ENCODE measurements at places on chromosomes 11 and 22.

DNA sequence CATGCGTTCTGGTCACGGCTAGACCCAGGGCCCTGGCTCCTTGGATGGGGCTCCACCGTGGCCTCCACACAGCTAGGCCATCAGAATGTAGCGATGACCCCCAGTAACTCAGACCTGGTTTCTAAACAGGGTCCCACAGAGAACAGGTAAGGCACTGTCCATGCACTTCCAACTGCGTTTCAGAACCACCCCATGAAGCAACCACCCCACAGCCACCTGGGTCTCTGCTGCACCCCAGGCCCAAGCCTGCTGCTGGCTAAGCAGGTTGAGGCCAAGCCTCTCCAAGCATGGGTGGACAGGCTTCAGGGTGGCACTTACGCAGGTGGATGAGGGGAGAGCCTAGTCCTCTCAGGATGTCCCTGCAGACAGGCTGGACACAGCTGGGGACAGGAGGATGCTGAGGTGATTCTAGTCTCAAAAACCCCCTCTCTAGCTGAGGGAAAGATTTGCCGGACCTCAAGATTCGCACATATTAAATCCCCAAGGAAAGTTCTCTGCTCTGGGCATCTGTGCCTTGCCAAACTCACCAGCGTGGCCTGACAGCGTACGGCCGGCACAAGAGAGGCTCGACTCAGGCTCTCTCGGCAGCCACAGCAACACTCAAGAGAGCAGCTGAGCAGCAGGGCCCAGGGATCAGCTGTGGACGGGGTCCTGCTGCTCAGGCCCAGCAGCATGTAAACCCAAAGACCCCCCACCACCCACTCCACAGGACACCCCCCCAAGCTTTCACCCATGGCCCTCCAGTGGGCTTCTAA is 141.6 kb downstream of the CRYBB2 start:
- no peak for DNase-seq

GRCh38 chr11:75246671-75247350 is 6.2 kb downstream of the TPBGL start:
- DNase-seq: no peak

DNA sequence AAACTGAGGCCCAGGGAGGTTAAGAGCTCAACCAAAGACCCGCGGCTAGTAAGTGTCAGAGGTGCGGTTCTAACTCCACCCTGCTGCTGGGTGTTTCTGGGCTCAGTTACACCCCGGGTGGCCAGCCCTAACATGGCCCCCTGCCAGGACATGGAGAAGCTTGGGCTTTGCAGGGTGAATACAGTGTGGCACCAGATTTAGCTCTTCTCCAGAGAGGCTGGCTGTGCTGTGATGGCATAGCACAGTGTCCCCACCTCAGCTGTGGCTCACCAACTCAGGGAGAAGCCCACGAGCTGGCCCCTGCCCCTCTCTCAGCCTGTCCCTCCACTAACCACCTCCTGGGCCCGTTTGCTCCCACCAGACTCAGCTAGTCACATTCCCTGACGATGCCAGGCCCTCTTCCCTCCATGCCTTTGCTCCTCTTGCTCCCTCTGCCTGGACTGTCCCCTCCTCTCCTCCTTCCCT is 7.0 kb downstream of the UCP3 start:
- no peak for DNase-seq

- no peak for DNase-seq
These were observed 609.7 kb downstream of the TBC1D22A start for GRCh38 chr22:47372111-47372581.

GRCh38 chr11:17116117-17116516 is 38.6 kb upstream of the RPS13 start:
- DNase-seq: no peak

- no peak for DNase-seq
These were observed 62.6 kb upstream of the SLC6A5 start for GRCh38 chr11:20536784-20537183.

DNA sequence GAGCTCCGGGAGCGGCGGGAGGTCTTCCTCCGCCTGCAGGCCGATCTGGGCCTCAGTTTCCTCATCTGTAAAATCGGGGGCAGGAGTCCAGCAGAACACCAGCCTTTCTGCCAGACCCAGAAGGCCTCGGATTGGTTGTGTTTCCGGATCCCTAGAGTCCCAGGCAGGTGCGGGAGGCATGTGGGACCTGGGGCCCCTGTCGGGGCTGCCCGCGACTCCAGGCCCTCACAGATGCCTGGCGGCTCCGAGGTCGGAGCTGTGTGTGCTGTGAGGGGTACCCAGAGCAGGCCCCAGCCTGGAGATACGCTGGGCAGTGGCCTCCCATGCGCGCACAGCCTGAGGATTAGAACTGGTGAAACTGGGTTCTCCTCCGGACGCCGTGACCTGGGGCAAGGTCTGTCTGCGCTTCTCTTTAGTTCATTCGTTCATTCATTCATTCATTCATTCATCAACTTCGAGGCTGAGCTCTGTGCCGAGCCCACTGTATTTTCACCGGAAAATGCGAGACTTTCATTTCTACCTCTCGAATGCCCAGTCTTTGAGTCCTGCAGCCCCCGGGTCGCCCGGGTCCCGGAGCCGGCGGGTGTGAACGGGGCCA is 24.6 kb downstream of the FLRT1 start:
- no peak for DNase-seq

- no peak for DNase-seq
These were observed 18.0 kb upstream of the APOA1 start for GRCh38 chr11:116855413-116855812.

DNA sequence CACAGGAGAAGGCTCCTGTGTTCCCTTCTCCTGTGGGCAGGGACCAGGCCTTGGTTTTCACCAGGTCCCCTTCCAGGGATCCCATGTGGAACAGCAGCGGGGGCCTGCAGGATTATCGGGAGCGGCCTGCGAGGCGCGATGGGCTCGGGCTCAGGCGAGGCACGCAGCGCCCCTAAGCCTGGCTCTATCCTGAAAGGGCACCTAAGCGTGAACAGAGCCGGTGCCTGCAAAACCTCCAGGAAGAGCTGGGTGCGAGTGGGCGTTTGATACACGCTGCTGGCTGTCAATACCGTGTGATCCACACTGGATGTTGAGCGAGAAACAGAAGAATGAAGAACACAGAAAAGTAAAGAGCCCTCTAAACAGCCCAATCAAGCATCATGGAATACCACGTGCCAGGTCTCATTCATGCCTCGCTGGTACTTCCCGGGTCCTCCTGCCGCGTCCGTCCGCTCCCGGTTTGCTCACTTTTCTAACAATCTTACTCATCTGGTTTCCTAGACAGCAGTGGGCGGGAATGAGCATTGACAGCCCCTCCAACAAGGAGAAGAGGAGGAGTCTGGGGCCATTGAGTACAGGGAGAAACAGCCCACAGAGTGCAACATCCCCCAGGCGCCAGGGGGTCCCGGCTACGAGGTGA is 12.5 kb downstream of the OSBPL5 start:
- no peak for DNase-seq

DNA sequence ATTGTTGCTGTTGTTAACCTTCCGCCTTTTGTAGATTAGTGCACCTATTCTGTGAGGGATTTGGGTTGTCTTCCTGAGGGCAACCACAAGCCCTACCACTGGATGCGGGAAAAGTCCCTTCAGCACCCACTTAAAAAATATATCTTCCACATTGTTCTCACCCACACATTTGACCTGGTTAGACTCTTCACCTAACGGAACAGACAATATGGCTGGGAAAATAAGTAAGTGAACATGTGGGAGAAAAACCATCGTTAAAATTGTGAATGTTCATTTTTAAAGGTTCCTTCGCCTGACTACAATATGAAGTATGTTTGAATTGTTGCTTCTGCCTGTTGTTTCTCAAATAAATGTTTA is 72.0 kb upstream of the MPEG1 start:
- no peak for DNase-seq

- DNase-seq: no peak
These were observed 47.1 kb downstream of the INSC start for GRCh38 chr11:15161790-15162189.

- no peak for DNase-seq
These were observed 8.7 kb downstream of the GNG3 start for GRCh38 chr11:62716206-62716605.

- no peak for DNase-seq
These were observed 40.5 kb downstream of the IL18BP start for GRCh38 chr11:72039031-72039855.

- no peak for DNase-seq
These were observed 725.3 kb upstream of the CCDC179 start for GRCh38 chr11:23585416-23586104.

DNA sequence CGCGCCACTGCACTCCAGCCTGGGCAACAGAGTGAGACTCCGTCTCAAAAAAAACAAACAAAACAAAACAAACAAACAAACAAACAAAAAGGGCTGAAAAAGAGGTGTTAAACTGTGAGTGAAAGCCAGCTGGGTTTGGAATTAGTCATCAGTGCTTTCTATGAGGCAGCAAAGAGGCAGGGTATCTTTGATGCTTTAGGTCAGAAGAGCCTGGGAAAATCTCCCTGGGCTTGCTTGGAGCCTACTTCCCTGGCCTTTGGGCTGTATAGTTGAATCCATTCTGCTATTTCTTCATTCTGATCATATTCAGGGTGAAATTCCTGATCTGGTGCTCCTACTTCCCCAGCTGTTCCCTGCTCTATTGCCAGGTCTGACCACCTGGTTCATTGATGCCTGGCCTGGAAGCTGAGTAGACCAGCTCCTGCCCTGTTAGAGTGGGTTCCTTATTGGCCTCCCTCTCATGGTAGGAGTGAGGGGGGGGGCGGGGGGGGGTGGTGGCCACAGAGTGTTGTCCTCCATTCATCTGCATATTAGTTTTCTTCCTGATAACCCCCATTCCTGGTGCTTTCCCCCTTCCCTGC is 65.6 kb downstream of the INSC start:
- DNase-seq: peak; percentile 9

- no peak for DNase-seq
These were observed 57.5 kb downstream of the C22orf31 start for GRCh38 chr22:29003975-29004646.

DNA sequence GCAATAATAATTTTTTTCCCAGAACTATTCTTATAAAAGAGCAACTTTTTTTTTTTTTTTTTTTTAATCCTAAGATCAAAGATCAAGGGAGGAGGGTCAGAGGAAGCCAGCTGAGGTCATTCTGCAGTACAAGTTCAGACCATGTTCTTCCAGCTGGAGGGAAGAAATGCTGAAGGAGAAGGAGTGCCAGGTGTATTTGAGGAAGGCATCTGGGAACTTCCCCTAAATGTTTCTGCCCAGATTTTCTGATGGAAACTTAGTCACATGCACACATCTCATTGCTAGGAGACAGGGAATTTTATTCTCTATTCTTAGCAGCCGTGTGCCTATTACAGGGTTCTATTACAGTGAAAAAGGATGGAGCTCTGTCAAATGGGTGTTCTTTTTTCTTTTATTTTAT is 208.4 kb downstream of the ARHGAP42 start:
- no peak for DNase-seq

DNA sequence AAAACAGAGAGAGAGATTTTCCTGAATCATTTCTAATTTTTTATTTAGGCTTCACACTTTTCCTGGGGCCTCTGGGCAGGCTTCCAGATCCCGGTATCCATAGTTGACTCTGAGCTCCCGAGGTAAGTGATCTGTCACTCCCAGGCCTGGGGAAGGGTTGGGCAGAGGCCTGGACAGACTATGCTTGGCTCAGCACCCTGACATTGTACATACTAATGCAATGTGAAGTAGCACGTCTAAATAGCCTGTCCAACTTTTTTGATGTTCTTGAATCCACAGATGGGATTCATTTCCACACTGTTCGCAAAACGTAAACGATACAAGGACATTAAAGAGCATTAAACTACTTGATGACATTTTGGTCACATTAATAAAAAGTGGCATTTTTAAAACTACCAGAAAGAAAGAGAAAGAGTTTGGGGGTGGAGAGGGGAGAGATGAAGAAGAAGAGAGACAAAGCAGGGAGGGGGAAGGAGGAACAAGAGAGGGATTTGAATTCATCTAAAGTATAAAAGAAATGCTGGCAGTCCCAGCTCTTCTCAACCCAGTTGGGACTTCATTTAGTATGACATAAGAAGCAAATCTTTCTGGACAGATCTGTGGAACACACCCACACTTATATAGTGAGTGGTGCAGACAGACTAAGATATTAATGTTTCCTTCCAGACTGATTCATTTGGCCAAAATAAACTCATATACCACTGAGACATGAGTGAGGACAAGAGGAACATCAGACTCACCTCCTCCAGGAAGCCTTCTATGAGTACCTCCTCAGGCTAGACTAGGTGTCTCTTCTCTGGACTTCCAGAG is 514.2 kb downstream of the SOX6 start:
- no peak for DNase-seq

DNA sequence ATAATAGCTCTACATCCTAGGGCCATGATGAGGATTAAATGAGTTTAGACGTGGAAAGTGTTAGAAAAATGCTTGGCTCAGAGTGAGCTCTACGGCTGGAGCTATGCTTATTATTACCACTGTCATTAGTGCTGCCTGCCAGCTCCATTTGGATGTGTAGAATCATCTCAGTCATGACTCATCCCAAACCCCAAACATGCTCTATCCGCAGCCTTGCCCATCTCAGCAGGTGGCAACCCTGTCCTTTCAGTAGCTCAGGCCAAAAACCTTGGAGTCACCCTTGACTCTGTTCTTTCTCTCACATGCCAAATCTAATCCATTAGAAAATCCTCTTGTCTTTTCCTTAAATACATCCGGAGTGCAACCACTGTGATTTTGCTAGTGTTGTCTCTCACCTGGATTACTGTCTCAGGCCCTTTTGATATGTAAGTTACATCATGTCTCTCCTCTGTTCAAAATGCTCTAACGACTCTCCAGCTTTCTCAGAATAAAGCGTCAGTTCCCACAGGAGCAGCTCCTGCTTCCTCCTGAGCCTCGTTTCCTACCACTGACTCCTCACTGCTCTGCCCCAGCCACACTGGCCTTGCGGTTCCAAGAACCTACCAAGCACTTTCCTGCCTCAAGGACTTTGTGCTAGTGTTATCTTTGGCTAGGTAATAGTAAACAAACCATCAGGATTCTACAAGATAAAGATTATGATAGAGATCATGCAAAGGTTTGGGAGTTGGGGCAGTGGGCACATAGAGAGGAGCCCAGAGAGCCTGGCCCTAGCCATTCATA is 10.5 kb upstream of the CHRM1 start:
- DNase-seq: no peak

GRCh38 chr22:19843857-19844376 is 10.8 kb downstream of the GNB1L start:
- DNase-seq: no peak

GRCh38 chr11:5043380-5043779 is 2.9 kb upstream of the OR52J3 start:
- DNase-seq: no peak

GRCh38 chr11:34176751-34177209 is 71.4 kb downstream of the NAT10 start:
- DNase-seq: no peak
